HepG2 (cell line): ENCODE measurements at places on chromosomes 11 and 22. TPM values are rescaled to one million over a fixed set of nuclear protein-coding genes. Genes with fewer than 3 reads are reported as not detected.
A peak's percentile ranks its signal among the peaks of the same experiment; 100 is the strongest.

Gene ZNF70
- total RNA-seq: 3.6 and 4.0 TPM in 2 replicates

Gene APOA4
- 1.8 and 3.8 TPM in 2 replicates for total RNA-seq

Gene KIAA0930
- total RNA-seq: 25.5 and 27.0 TPM in 2 replicates

DNA sequence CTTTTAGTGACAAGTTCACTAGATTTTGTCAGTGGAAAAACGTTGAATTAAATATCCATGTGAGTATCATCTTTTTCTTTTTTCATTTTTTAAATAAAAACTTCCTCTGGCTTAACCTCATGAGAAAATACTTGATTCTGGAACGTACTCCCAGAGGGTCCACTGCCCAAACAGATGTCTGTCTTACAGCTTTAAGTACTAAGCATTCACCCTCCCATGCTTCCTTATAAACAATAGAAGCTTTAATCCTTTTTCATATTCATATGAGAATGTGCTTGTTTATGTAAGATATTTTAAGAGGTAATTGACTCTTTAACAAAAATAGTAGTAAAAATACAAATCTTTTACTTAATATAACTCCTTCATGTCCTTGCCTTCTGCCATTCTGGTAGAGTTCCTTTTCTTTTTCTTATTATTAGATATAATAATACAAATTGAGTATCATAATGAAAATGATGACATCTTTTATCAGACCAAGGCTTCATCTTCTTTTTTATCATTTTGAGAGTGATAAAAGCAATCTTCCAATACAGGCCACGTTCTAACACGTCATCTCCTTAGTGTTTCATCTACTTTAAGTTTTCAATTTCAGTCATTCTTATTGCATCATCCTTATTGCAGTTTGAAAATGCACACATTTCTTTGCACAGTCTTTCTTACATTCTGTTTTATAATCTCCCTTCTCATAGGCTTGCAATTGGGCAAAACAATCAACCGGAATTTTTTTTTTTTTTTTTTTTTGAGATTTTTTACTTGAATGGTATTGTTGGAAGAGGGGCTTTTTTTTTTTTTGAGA, 69.5 kb upstream of the MYO18B start:
- no peak for DNase-seq

GRCh38 chr11:116773203-116774097, 663 bp upstream of the BUD13 start:
- no peak for DNase-seq

DNA sequence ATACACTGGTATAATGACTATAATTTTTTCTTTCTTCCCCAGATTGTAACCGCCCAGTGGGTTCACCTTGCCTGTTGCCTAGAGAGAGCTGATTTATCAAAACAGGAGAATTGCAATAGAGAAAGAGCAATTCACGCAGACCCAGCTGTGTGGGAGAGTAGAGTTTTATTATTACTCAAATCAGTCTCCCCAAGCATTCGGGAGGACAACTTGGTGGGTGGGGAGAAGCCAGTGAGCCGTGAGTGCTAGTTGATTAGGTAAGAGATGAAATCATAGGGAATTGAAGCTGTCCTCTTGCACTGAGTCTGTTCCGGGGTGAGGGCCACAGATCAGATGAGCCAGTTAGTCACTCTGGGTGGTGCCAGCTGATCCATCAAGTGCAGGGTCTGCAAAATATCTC, 73.2 kb downstream of the SLC35F2 start:
- no peak for DNase-seq

- no peak for DNase-seq
These were observed 1.4 kb downstream of the CEP57 start for GRCh38 chr11:95791709-95792033.

DNA sequence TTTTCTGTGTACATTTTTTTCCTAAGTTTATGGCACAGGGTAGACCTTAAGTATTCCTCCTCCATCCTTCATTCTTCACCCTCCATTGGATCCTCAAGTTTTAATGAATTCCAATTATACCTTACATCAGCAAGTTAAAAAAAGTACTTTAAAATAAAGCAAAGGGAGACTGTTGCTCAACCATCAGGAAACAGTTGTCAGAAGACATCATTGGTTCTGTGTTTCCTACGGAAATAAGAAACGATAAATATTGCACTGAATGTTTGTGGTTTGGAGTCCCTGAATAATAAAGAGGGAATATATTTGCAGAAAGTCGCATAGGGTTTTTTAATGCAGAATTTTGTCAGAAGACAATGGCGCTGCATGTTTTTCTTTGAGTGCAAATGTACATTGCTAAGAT, 28.1 kb upstream of the LDHA start:
- no peak for DNase-seq

GRCh38 chr11:72773696-72774095, 20.2 kb downstream of the STARD10 start:
- DNase-seq: no peak

- peak; percentile 32 for DNase-seq
These were observed 16.4 kb upstream of the MRGPRX2 start for GRCh38 chr11:19076744-19077589.

GRCh38 chr11:57297221-57297620, 27.5 kb downstream of the TNKS1BP1 start:
- no peak for DNase-seq
